Tongue (tissue), 3 donors: ENCODE measurements at places on chromosomes 7 and 10. TPM values are rescaled to one million over a fixed set of nuclear protein-coding genes. Genes with fewer than 3 reads are reported as not detected.
A peak's percentile ranks its signal among the peaks of the same experiment; 100 is the strongest.

DNA sequence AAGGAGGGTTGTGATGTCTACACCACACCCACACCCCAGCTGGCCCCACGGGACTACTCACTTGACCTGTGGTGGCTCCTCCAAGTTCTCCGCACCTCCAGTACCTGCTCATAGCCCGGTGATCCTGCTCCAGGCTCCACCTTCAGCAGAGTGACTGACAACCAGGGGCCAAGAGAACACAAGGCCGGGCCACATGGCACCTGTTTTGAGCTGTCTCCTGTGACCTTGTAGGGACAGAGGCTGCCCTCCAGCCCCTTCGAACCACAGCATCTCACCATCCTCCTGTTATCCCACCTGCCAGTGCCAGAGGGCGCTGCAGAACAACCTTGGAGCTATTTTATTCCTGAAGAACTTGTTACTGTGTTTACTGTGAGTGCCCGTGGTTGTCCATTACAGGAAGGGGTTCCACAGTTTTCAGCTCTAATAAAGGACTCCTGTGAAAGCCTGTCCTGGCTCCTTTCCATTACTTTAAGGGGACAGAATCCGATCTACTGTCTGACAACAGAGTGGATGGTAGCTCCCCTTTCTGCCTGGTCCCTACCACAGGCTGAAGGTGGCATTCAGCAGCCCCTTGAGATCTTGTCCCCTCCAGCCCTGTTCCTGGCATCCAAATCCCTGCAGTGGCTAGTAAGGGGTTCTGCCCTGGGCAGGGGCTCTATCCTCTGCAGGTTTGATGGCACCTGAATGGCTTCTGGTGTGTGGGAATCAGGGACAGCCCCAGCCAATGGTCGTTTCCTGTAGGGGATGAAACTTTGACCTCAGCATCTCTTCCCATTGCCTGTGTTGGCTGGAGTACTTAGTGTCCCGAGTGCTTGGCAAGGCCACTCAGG is 50.8 kb downstream of the C10orf120 start:
- peak; percentile 69 for DNase-seq

DNA sequence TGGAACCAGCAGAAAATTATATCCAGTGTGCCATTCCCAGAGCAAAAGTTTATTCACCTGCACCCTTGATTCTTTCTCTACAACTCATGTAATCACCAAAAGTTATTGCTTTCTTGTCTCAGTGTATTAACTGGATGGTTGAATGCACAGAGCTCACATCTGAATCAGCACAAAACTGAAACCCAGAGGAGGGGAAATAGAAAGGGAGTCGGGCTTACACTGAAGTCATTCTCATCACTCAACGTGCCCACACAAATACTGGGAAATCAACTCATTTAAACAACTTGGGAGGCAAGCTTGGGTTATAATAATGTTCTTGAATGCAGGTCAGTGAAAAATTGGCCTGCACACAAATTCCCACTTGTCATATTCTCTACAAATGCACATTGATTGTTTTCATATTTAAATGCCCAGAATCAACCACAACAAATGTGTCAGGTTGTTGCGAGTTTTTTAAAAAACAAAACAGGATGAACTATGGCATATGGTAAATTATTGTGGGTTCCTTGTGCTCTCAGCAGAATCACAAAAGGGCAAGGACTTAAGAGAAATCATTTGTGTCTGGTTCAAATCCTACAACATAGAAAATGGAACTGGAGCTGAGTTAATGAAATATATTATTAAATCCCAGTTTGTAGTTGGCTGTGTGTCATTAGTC is 125.9 kb upstream of the NOBOX start:
- no peak for DNase-seq

GRCh38 chr7:139186146-139186545 is 44.9 kb upstream of the UBN2 start:
- no peak for DNase-seq

DNA sequence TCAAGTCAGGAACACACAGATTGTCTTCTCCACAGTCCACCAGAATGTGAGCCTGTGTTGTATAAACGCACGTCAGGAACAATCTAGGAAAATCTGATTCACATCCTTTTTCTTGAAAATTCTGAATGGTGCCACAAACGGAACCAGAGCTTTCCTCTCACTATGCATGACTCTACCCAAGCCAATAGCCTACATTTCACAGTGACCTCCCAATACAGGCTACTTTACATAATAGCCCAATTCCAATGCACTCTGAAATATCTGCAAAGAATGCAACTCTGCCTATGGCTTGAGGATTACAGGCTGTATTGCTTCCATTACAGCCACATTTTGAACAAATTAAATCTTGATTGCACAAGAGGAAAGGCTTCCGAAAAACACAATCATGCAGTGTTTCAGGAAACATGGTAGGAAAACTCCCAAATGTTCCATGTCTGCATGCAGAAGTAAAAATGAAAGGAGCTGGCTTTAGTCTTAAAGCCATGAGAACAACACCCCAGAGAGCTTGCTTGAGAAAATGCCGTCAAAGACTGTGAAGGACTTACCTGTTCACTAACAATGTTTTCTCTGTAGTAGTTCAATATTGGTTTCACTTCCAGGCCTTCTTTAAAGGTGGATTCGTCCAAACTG is 113.9 kb downstream of the ITGA8 start:
- DNase-seq = peak; percentile 20

DNA sequence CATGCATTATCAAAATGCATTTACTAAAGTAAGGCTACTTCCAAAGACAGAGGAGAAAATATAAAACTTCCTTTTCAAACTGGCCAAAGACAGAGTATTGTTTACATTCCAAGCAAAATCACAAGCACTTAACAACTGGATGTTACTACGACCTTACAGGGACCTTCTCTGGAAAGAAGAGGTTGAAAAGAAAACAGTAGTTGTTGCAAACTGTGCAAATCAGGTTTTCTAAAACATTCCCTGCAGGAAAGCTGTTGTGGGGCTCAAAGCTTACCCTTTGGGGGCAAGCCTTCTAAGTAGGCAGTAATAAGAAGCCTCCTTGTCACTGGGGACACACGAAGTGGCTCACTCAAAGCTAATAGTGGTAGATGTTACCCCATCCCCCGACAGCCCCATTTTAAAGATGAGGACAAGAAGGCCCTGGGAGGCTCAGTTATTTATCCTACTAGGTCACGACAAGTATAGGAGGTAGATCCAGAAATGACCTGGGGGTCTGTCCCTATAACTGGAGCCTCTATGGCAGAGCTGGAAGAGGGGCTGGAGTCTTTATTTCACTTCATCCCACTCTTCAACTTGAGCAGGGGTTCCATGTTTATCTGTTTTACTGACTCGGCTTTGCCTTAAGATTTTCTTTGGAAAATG is 46.6 kb downstream of the ATXN7L1 start:
- no peak for DNase-seq

- DNase-seq = no peak
These were observed 65.2 kb upstream of the PODXL start for GRCh38 chr7:131621652-131622051.

GRCh38 chr10:12636571-12636970 is 287.2 kb downstream of the CAMK1D start:
- DNase-seq = peak; percentile 21

- peak; percentile 36 for DNase-seq
These were observed 91.8 kb downstream of the COL28A1 start for GRCh38 chr7:7443806-7444350.

GRCh38 chr7:332020-332517 is 42.1 kb downstream of the FOXL3 start:
- DNase-seq = no peak

DNA sequence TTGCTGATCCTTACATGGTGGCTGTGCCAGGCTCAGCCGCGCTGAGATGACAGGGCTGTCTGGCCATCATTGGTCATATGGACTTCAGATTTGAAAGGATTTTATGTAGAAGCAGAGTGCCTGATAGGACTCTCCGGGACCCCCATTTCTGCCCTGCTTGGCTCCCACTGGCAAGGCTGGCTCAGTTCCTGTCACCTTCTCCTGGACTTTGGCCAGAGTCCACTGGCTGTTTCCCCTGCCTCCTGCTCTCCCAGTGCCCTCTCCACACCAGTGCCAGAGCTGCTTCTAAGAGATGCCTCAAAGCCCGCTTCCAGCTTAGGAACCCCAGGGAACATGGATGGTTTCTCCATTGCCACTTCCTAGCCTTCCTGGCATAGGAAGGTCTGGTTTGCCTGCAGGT is 5.1 kb upstream of the SH2D4B start:
- no peak for DNase-seq

DNA sequence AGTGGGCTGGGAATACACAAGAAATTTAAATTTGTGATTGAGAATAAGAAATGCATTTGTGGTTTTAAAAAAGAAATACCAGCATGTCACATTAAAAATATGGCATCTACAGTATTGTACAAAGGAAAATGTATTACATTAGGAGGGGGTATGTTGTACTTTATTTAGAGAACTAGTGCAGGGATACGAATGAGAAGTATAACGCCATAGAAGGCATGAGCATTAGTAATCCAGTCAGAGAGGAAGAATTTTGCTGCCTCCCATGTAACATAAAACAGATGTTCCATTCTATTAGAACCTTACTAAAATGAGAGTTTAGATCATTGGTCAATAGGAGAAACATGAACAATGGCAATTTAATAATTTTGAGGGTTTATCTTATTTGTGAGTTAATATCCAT is 182.2 kb downstream of the ADK start:
- no peak for DNase-seq

DNA sequence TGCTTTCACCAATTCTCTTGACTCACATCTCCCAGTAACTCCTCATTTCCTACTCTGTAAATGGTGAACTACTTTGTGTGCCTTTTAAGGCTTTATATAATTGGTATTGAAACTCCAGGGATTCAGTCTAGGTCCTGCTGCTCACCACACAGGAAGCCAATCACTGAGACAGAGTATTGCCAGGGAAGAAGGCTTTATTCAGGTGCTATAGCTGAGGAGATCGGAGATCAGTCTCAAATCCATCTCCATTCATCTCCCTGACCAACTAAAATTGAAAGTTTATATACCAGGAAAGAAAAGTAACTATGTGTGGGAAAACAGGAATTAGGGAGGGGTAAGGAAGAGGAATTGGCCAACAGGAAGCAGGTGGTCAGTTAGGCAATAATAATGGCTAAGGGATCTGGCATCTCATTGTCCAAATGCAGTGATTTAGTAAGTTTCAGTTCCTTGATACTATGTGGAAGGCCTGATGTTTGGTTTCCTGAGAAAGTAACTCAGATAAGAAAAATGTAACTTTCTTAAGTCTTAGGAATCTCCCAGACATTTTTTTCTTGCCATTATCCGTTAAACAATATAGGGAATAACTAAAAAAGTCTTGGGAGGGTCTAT is 10.2 kb upstream of the SDHAF3 start:
- no peak for DNase-seq

DNA sequence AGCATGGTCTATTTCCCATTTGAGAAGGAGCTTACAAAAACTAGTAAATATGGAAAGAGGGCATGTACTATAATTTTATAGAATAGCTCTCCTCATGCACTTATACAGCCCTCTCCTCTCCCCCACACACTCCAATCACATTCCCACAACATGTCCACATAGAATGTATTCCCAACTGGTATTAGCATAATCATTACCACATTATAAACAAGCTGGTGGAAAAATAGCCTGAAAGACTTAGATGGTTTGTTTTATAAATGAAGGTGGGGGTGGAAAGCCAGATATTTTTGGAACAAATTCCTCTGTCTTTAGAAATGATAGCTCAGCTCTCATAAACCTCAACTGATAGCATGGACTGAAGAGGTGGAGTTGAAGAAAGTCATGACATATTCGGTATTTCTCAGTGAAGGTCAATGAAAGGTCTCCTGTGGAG is 410.1 kb downstream of the SUGCT start:
- no peak for DNase-seq

DNA sequence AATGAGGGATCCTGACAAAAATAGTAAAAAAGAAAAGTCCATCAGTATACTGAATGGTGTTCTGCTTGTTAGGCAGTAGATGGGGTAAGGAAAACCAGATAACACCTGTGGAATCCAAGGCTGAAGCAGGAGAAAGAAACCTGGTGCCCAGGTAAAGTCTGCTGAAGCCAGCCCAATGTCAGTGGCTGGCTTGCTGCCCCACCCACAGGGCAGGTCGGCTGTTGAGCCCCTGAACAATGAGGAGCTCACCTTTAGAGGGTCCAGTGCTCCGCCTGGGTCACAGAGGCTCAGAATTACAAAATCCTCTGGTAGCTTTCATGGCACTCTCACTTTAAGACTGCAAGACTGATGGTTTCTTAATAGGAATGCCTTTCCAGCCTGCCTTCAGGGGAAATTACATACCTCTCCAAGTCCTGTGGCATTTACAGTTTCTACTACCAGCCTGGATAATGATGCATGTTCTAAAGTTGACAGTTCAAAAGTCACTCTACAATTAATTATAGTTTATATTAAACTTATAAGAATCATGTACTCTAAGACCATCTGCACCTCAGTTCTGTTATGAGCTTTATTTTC is 23.8 kb downstream of the DHX32 start:
- no peak for DNase-seq

DNA sequence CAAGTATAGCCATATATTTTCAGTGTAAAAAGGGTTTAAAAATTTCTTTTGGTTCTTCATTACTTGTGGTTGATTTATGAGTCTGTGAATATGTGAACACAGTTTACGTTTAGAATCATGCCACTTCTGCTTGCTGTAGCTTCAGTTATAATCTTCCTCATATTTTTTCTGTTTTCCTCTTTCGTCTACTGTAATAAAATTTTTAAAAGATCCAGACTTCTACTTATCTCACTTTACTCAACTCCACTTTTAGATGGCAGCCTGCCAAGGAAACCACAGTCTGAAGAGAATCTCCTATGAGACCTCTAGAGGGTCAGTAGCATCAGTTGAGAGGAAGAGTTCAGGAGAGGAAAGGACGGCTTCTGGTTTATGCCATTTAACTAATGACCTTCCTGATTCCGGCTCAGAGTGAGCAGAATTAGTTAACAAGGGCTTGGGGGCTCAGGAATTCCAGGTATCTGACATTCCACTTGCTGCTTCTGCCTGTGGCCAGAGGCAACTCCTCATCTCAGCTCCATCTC is 21.4 kb downstream of the CREB5 start:
- no peak for DNase-seq

ADRA2A gene
- 4.3 TPM for total RNA-seq

BBIP1 gene
- total RNA-seq = 25.2 TPM

WIPF3 gene
- 3.4 TPM for total RNA-seq

SVOPL gene
- total RNA-seq = 0.72 TPM

TMEM176B gene
- 27.5 TPM for total RNA-seq

OR2A5 gene
- total RNA-seq = not detected

TET1 gene
- 25.8 TPM for total RNA-seq

IFIT2 gene
- total RNA-seq = 9.5 TPM

CTTNBP2 gene
- total RNA-seq = 13.1 TPM

TFPI2 gene
- 2.6 TPM for total RNA-seq

DRGX gene
- total RNA-seq = not detected

AKR1C8 gene
- total RNA-seq = not detected

MPP7 gene
- total RNA-seq = 14.0 TPM
